ENCODE measurements at places on chromosomes 3 and 15.
A peak's percentile ranks its signal among the peaks of the same experiment; 100 is the strongest.

- DNase-seq: peak; percentile 57
Measured at GRCh38 chr3:119468041-119468440, 722 bp upstream of the POGLUT1 start.

DNA sequence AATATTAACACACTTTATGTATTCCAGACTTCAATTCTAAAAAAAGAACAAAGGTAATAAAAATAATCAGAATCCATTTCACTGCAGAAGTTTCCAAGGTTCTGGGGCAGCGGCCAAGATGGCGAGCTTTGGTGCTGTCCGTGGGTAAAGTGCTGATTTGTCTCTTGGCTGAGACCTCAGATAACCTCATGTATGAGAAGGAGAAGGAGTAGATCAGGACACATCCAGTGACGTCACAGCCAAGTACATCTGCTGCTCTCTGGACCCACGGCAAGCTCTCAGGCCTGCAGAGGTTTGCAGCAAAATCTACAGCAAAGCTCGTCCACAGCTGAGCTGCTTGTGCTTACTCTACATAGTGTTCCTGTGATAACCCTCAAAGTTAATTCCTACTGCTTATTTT lies 165.7 kb downstream of the MAGI1 start:
- DNase-seq: no peak

DNA sequence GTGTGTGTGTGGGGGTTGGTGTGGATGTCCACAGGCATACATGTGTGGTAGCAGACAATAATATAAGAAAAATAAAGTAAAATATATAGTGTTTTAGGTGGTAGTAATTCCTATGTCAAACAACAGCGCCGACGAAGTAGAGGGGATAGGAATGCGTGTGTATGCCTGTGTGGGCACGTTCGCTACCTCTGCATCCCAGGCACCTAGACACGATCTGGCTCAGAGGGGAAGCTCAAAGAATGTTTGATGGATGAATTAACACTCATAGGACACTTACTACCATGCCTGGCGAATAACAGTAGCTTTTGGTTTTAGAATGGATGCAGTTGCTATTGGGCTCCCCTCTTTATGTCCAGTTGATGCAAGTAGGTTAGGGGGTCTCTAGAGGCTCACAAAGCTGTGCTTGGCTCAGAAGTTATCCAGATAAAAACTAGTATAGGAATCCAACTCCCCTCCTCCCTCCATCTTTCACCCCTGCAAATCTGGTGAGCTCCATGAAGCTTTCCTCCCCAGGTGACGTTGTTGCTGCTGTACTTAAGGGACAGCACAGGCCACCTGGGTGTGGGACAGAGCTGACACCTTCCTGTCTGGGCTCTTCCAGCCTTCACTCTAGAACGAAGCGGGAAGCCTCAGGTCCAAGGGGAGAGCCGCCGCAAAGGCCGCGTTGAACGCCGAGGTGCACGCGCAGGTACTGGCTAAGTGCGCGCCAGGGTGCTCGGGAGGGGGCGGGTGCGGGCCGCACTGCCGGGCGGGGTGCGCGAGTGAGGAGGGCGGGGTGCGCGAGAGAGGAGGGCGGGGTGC lies 192.6 kb upstream of the LYSMD4 start:
- peak; percentile 49 for DNase-seq

DNA sequence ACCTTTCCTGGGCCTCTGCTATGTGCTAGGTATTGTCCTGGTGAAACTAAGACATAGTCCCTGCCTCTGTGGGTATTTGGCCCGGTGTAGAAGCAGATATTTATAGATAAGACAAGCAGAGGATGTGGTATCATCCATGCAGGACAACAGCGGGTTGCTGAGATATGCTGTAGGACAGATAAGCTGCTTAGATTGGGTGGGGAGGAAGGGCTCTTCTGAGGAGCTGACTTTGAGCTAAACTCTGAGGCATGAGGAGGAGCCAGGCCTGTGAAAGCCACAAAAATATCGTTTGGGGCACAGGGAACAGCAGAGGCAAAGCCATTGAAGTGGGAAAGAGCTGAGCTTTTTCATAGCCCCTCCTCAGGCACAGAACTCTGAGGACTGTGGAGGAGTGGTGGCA lies 492.5 kb upstream of the CFAP20DC start:
- peak; percentile 90 for DNase-seq

DNA sequence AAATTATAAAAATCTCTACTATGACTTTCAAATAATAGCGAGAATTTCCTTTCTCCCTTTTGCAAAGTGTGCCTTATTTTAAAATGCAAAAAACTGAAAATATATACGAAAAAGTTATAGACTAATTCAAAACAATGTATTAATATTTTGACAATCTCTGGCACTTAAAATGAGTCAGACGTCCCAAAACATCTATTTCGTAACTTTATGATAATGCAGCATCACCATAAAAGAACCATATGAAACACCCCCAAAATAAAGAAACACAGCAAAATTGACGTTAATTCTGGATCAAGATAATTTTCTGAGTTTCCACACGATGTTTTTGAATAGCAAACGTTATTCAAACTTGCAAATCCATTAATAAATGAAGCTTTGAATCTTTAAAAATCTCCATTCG lies 1.0 kb downstream of the COPS2 start:
- DNase-seq: no peak

Measured in hematopoietic multipotent progenitor cell treated with erythropoietin and hydrocortisone succinate and interleukin-3 and kit ligand, for 4 days (in vitro differentiated cells).